ENCODE measurements at places on chromosomes 12 and 14.

DNA sequence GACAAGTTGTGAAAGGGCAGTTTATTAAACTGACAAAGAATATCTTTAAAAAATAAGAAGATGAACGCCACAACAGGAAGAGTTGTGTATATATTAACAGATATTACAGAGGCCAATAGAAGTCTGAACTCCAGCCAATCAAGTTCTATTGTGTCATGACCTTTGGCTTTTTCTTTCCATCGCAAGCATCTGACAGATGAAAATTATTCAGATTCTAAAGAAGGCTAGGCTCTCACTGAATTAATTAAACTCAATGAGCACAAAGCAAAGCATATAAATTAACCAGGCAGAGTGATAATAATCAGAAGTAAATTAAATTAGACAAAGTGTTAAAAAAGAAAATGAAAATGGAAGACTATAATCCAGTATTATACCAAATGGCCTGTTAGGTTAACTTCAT, 62.0 kb upstream of the PYGL start:
- DNase-seq = no peak

DNA sequence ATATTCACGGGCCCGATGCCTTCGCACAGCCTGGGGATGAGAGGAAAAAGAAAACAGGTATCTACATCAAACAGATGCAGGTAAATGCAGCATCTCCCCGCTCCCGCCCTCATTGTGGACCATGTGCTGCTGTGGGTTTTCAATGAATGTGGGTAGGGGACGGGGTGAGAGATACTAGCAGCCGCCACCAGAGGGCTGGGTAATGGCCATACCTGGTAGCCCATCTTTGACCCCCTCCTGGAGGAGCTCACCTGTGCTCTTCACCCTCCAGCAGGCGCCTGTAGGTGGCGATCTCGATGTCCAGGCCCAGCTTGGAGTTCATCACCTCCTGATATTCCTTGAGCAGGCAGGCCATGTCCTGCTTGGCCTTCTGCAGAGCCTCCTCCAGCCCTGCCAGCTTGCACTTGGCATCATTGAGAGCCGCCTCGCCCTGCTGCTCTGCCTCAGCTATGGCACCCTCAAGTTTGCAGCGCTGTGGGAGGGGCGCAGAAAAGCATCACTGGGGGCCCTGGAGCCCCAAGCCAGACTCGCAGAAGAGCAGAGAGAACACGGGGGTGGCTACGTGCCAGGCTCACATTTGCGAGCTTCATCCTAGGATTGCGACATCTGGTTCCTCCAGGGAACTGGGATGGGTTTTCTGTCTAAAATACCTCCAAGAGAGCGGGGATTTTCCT, 10.2 kb downstream of the KRT82 start:
- no peak for DNase-seq

DNA sequence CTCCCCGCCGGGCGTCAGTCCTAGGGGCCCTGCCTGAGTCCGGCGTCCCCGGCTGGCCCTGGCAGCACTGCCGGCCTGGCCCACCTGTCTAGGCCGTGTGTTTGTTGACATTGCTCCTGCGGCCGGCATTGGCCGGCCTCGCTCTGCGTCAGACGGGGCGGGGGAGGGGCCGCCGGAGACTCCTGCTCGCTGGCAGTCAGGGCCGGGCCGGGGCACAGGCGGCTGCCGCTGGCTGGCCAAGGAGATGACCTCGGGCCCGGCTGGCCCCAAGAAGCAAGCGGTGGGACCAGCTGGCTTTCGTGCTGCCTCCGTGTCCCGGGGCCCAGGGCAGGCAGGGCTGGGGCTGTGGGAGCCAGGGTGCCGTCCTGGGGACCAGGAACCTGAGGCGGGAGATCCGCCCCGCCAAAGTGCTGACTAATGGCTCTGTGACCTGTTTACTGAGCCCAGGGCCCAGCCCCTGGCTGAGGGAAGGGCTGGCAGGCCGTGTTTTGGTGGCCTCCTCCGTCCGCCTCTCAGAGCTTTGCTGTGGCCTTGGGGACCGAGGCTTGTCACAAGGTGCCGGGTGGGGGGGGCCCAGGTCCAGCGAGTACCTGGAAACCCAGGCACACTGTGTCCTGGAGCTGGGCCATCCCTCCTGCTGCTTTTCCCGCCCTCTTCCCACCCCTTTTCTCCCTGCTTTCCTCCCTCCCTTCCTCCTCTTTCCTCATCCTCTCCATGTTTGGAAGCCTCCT, 1.8 kb downstream of the ULK1 start:
- no peak for DNase-seq

GRCh38 chr12:60191676-60192359, 596.0 kb downstream of the SLC16A7 start:
- no peak for DNase-seq

GRCh38 chr12:121452985-121453360, 53.1 kb downstream of the RNF34 start:
- DNase-seq = no peak

DNA sequence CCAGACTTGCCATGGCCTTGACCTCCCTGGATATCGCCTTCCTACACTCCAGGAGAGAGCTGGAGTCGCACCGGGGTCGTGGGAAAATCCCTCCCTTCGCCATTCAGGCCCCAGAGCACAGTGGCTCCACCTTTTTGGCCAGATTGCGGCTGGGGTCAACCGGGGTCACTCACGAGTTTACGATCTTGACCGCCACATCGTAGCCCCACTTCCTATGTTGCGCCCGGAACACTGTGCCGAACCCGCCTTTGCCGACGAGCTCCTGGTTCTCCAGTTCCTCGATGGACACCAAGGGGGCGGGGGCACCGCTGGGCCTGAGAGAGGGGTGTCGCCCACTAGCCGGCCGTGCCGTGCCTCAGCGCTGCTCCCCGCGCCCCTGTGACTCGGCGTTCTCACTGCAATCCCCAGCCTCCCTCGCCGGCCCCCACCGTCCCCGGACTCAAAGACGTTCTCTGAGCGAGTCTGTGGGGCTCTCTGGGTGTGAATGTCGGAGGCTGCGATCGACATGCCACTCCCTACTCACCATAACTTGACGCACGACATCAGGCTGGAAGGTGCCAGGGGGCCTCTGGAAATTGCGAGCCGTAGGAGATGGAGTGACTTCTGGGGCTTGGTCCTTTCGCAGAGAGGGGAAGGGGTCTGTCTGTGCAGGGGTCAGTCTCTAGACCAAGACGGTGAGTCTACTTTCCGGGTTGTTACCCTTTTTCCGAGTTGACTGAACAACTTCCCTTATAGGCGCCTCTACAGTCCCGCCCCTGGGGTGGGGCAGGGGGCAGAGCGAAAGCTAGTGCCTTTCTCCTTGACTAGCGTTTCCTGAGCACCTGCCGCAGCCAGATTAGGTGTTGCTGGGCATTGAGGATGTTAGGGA, at the start of gene RIPK3:
Gene RIPK3 (minus strand): TSS at position 708 of the 868 bp plus-strand sequence. CDS start 165 bp downstream, at position 543.
- DNase-seq = no peak

DNA sequence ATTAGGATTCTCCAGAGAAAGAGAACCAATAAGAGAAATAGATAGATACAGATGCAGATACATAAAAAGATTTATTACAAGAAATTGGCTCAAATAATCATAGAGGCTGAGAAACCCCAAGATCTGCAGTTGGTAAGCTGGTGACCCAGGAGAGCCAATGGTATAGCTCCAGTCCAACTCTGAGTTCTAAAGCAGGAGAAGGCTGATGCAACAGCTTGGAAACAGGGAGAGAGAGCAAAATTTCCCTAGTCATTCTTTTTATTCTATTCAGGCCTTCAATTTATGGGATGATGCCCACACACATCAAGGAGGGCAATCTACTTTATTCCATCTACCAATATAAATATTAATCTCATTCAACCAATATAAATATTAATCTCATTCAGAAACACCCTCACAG, 218.2 kb downstream of the PRKD1 start:
- no peak for DNase-seq

- no peak for DNase-seq
Measured at GRCh38 chr14:70884595-70885342, 22.5 kb upstream of the PCNX1 start.

GRCh38 chr12:10153271-10154144, 18.4 kb downstream of the OLR1 start:
- DNase-seq = no peak

DNA sequence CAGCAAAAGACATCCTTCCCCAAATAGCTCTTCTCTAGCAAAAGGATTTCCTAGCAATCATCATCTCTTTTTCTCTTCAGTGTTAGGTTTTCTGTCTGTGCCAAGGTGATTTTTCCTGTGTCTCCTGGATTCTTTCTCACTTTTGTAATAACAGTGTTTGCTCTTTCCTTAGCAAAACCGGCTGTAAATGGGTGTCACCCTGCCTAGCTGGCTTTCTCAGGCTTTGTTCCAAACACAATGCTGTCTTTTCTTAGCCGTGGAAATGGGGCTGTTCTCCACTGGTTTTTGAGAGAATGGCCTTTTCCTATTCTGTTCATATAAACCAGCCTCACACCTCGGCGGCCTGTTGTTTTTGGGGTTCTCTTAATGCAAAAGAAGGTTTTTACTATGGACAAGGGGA, 21.9 kb downstream of the JDP2 start:
- DNase-seq = no peak

All from NCI-H1048 (cell line).